ENCODE measurements at places on chromosomes 12 and 14. TPM values are rescaled to one million over a fixed set of nuclear protein-coding genes. Genes with fewer than 3 reads are reported as not detected.

DNA sequence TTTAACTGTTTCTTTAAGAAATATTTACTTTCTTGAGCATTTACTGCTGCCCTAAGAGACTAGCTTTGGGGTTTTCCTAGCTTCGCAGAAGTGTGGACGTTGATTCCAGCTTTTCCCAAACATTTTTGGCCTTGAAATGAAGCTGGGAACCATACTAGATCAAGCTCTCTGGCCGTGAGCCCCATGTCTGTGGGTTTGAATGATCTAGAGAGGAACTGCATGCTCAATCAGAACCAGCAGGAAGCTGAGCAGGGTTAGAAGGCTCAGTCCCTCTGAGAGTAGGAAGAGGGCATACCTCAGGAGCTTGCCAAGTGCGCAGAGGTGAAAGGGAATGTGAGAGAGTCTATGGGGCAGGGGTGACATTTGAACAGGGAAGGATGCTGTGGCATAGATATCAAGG lies 292.1 kb downstream of the CACNA1C start:
- DNase-seq = no peak
- H3K36me3 ChIP-seq = no peaks in the 10 kb centered on the region
- H3K4me1 ChIP-seq = no peaks in the 10 kb centered on the region
- H3K27ac ChIP-seq = no peak overlapping the region
- H3K27me3 ChIP-seq = peaks cover 6% of the 10 kb centered on the region

GRCh38 chr12:50101663-50102062 lies 2.1 kb upstream of the GPD1 start:
- H3K27ac ChIP-seq = no peak overlapping the region
- no peaks in the 10 kb centered on the region for H3K27me3 ChIP-seq
- H3K4me3 ChIP-seq = no peak overlapping the region
- no peaks in the 10 kb centered on the region for H3K4me1 ChIP-seq
- no peak for DNase-seq

GRCh38 chr12:113910751-113911272 lies 55.3 kb downstream of the RBM19 start:
- H3K27me3 ChIP-seq = no peaks in the 10 kb centered on the region
- H3K4me1 ChIP-seq = no peaks in the 10 kb centered on the region
- DNase-seq = no peak
- no peak overlapping the region for H3K27ac ChIP-seq
- H3K4me3 ChIP-seq = no peak overlapping the region

IFNG-AS1 gene
- 1.1 TPM for total RNA-seq

Data from activated CD4-positive, alpha-beta memory T cell treated with anti-CD3 and anti-CD28 coated beads for 36 hours (primary cell).